ENCODE measurements at places on chromosomes 7 and 10.

DNA sequence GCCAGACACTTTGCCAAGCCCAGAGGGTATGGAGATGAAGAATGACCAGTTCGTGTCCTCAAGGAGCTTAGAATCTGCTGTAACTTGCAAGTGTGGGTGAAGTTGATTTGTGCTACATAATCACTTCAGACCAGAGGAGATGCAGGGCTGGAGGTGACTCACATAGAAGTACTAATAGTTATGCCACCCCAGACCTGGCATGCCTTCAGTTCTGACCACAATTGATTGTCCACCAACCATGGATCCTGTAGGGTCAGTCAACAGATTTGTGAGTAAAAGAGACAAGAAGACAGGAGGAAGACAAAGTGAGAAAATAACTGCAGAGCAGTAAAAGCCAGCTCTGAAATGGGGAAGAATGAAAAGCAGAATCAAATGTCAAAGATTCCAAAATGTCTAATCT is 51.2 kb upstream of the BMPER start:
- H3K27me3 ChIP-seq: peaks cover 30% of the 10 kb centered on the region
- H3K36me3 ChIP-seq: no peaks in the 10 kb centered on the region
- DNase-seq: no peak
- no peak overlapping the region for H3K4me3 ChIP-seq

DNA sequence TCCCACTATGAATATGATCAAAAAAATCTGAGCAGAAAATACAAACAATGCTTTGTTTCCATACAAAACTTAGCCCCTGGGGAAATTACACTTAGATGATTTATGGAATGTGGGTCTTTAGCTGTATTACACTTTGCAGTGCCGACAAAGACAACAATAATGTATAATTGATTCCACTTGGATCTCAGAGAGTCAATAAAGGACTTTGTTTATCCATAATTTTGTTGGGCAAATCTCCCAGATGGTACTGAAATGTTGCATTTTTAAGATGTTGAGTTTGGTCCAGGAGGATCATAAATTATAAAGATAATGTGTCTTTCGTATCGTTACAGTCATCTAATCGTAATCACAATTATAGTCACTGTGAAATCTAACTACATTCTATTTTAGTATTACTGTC is 66.9 kb upstream of the DOCK1 start:
- no peaks in the 10 kb centered on the region for H3K27me3 ChIP-seq
- H3K27ac ChIP-seq: no peak overlapping the region
- H3K4me1 ChIP-seq: no peaks in the 10 kb centered on the region
- no peak overlapping the region for H3K4me3 ChIP-seq

DNA sequence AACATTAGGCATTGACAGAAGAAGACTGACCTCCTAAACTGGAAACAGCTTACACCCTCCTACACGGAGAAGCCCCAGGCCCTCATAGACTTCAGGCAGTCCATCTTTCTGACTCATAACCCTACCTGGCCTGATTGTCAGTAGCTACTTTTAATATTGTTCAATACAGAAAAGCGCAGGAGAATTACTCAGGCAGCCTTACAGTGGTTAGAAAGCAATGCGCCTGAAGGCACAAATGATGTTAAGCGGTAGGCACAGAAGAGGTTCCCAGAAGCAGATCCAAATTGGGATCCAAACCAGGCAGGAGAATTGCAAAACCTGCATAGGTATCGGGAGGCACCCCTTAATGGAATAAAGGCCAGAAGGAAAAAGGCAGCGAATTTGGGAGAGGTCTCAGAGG is 5.4 kb upstream of the CYREN start:
- H3K27ac ChIP-seq: no peak overlapping the region
- no peak overlapping the region for H3K4me3 ChIP-seq
- H3K36me3 ChIP-seq: peaks cover 27% of the 10 kb centered on the region
- H3K27me3 ChIP-seq: no peaks in the 10 kb centered on the region

- H3K36me3 ChIP-seq: no peaks in the 10 kb centered on the region
- peaks cover 8% of the 10 kb centered on the region for H3K27me3 ChIP-seq
- H3K4me3 ChIP-seq: peak overlapping the region; percentile 65
- peak; percentile 60 for DNase-seq
Measured at GRCh38 chr10:75043256-75044131, 68.0 kb upstream of the SAMD8 start.

DNA sequence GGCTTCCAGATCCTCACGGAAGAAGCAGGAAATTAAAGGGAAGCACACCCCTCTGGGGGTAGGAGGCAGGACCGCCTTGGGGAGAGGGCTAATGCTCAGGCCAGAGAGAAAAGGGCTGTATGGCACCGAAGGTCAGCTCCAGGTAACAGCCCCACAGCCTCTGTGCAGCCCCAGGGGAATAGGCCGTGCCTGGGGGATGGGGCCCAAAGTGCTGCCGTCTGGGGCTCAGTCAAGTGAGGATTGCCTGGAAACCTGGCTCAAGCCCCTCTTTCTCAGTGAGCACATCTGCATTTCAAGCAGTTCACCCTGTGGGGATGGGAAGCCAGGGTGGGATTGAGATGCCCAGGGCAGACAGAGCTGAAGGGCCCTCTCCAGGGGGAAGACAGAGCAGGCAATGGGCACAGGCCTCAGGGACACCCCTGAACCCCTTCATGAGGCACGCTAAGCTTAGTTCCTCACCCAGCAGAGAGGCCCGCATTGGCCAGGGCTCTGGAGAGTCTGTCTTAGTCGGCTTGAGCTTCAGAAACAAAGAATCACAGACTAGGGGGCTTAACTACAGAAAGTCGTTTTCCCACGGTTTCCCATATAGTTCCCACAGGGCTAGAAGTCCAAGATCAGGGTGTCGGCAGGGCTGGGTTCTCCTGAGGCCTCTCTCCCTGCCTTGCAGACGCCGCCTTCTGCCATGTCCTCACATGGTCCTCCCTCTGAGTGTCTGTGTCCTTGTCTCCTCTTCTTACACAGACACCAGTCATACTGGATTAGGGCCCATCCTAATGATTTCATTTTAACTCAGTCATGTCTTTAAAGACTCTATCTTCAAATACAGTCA is 118.2 kb downstream of the PTPN20 start:
- no peak overlapping the region for H3K4me3 ChIP-seq
- peak; percentile 22 for DNase-seq
- H3K27ac ChIP-seq: no peak overlapping the region
- H3K36me3 ChIP-seq: no peaks in the 10 kb centered on the region
- peaks cover 3% of the 10 kb centered on the region for H3K4me1 ChIP-seq
- no peaks in the 10 kb centered on the region for H3K27me3 ChIP-seq

DNA sequence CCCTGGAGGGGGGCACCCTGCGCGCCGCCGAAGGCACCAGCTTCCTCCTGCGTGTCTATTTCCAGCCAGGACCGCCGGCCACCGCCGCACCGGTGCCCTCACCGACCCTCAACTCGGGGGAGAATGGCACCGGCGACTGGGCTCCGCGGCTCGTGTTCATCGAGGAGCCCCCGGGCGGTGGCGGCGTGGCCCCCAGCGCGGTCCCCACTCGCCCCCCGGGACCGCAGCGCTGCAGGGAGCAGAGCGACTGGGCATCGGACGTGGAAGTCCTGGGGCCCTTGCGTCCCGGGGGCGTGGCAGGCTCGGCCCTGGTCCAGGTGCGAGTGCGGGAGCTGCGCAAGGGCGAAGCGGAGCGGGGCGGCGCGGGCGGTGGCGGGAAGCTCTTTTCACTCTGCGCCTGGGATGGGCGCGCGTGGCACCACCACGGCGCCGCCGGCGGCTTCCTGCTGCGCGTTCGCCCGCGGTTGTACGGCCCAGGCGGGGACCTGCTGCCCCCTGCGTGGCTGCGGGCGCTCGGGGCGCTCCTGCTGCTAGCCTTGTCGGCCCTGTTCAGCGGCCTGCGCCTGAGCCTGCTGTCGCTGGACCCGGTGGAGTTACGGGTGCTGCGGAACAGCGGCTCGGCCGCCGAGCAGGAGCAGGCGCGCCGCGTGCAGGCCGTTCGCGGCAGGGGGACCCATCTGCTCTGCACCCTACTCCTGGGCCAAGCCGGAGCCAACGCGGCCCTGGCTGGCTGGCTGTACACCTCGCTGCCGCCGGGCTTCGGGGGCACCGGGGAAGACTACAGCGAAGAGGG is 594 bp downstream of the CNNM1 start:
- H3K36me3 ChIP-seq: no peaks in the 10 kb centered on the region
- DNase-seq: peak; percentile 49
- peak overlapping the region; percentile 41 for H3K4me3 ChIP-seq
- H3K27me3 ChIP-seq: peaks cover 58% of the 10 kb centered on the region

DNA sequence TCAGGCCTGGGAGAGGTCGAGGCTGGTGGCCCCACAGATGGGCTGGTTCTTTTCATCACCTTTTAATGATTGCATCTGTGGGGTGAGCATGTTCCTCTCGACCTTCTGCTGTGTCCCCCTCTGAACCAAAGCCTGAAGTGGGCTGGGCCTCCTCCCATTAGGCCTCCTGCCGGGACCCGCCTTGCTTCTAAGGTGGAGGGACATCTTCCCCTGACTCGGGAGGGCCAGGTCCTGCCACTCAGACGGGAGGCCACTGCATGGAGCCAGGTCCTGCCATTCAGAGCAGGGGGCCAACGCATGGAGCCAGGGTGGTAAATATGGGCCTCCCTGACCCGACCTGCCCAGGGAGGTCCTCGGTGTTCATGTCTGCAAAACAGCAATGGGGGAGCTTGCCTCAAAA is 188.4 kb downstream of the EBF3 start:
- H3K36me3 ChIP-seq: peaks cover 20% of the 10 kb centered on the region
- no peak for DNase-seq
- no peaks in the 10 kb centered on the region for H3K4me1 ChIP-seq
- H3K4me3 ChIP-seq: no peak overlapping the region
- H3K27ac ChIP-seq: no peak overlapping the region

DNA sequence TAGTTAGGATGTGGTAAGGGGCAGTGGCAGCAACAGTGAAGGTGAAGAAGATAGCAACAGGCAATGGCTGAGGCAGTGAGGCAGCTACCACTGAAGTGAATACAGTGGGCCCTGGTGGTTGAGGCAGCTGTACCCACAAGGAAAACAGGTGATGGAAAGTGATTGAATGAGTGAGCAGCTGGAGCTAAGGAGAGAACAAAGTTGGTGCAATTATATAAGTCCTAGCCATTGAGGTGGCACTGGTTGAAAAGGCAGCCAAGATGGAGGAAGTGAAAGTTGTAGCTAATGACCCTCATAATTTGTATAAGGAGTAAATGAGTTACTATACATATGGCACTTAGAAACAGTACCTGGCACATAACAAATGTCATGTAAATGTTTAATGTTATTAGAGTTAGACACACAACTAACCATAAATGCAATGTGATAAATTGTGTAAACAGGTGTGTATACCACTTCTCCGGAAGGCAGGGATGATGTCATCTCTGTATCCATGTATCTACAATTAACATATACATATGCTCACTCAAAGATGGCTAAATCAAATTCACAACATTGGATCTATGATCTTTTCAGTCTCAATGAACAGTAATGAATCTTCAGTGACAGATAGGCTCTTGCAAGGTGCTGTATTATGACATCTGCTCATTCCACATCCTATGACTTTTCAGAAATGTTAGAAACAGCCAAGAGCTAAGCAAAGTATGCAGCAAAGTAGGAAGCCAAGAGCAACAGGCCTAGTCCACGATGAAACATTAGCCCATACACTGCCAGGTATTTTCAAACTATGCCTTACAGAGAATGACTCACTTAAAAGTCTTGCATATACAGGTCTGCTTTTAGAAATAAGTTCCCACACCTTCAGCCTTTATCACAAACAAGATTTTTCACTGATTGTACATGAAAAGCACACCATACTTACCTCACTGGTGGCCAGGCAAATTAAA is 10.7 kb downstream of the XPNPEP1 start:
- no peak overlapping the region for H3K27ac ChIP-seq
- H3K36me3 ChIP-seq: peaks cover 80% of the 10 kb centered on the region
- H3K27me3 ChIP-seq: no peaks in the 10 kb centered on the region
- H3K4me1 ChIP-seq: peaks cover 76% of the 10 kb centered on the region
- no peak for DNase-seq
- no peak overlapping the region for H3K4me3 ChIP-seq

GRCh38 chr7:127655720-127656119 is 3.7 kb downstream of the SND1 start:
- DNase-seq: no peak
- H3K4me3 ChIP-seq: peak overlapping the region; percentile 25
- H3K4me1 ChIP-seq: peaks cover 67% of the 10 kb centered on the region
- H3K36me3 ChIP-seq: peaks cover 88% of the 10 kb centered on the region
- no peaks in the 10 kb centered on the region for H3K27me3 ChIP-seq

DNA sequence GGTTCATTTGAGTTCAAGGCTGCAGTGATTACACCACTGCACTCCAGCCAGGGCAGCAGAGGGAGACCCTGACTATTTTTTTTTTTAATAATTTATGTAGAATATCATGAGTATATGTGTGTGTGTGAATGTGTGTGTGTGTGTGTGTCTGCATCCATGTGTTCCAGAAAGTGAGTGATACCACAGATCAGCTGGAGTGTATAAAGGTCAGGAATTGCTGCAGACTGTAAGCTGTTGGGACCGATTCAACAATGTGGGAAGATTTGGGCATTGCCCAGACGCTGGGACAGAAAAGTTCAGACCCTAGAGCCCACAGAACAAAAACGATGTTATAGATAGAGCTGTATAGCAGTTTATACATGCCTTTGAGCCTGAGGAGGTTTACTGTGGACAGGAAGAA is 435.6 kb downstream of the CCSER2 start:
- no peak overlapping the region for H3K4me3 ChIP-seq
- peaks cover 3% of the 10 kb centered on the region for H3K27me3 ChIP-seq
- H3K4me1 ChIP-seq: no peaks in the 10 kb centered on the region
- no peak for DNase-seq

- H3K27me3 ChIP-seq: no peaks in the 10 kb centered on the region
- no peak overlapping the region for H3K27ac ChIP-seq
- H3K36me3 ChIP-seq: peaks cover 32% of the 10 kb centered on the region
- H3K4me3 ChIP-seq: no peak overlapping the region
- no peak for DNase-seq
Measured at GRCh38 chr10:99435986-99436638, 5.7 kb upstream of the GOT1 start.

DNA sequence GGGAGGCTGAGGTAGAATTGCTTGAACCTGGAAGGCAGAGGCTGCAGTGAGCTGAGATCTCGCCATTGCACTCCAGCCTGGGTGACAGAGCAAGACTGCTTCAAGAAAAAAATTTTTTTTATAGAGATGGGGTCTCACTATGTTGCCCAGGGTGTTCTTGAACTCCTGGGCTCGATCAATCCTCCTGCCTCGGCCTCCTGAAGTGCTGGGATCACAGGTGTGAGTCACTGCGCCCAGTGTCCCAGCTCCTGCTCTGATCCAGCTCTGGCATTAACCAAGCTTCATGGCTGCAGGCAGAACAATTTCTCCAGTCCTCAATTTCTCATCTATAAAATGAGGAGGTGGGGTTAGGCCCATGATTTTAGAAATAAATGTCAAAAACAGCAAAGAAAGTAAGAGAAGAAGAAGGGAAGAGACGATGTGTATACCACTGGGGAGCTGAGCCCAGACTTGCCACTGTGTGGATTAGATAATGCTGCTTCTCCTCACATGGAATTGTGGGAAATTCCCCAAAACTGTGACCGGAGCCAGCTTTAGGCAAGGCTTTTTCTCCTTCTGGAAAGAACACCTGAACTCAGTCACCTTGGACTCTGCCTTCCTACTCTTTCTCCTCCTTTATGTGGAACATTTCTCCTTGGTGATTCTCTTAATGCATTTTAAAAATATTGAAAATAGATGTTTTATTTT is 25.5 kb downstream of the IL15RA start:
- no peak for DNase-seq
- H3K4me3 ChIP-seq: no peak overlapping the region
- H3K36me3 ChIP-seq: peaks cover 50% of the 10 kb centered on the region
- H3K4me1 ChIP-seq: no peaks in the 10 kb centered on the region
- no peaks in the 10 kb centered on the region for H3K27me3 ChIP-seq

Data from activated T-cell treated with anti-CD3 and anti-CD28 coated beads, Interleukin-2, amount 50 U/mL, for 24 hours (primary cell).